Activated T-cell treated with anti-CD3 and anti-CD28 coated beads, Interleukin-2, amount 50 U/mL, for 72 hours (primary cell): ENCODE measurements at places on chromosomes 5 and 9. TPM values are rescaled to one million over a fixed set of nuclear protein-coding genes. Genes with fewer than 3 reads are reported as not detected.

DNA sequence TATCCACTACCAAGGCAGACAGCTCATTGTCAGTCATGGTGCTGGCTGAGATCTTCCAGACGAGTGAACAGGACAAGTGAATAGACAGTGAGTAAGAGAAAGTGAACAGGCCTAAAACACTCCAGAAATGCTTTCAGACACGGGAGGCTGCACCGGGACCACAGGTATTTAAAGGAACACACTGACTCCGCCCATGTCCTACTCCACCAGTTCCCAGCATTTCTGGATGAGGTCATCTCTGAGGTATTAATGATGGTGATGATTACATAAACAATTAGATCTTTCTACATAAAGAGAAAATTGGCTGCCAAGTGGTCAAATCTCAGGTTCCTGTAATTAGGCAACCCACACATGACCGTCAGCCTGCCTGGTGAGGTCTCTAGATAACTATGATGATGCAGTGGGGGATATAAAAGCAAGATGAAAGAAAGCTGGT lies at the start of gene ACTBL2:
Gene ACTBL2 (minus strand): TSS at position 141 of the 436 bp plus-strand sequence. CDS start 104 bp downstream, at position 37.
- DNase-seq, result no peak
- no peak within 1 kb of the TSS for H3K4me3 ChIP-seq
- H3K36me3 ChIP-seq, result no peaks in the 10 kb centered on the region
- peaks cover 6% of the 10 kb centered on the region for H3K27me3 ChIP-seq
- H3K4me1 ChIP-seq, result no peaks in the 10 kb centered on the region

DNA sequence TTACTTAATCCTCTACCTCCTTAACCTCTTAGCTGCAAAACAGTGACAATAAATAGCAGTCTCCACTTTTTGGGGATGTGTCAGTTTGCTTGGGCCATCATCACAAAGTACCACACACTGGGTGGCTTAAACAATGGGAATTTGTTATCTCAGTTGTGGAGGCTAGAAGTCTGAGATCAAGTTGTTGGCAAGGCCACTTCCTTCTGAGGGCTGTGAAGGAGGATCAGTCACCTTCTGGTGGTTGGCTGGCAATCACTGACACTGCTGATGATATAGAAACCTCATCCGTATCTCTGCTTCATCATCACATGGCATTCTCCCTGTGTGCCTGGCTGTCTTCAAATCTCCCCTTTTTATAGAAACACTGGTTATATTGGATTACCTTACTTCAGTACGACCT lies 187.1 kb upstream of the TBC1D2 start:
- H3K4me1 ChIP-seq, result no peaks in the 10 kb centered on the region
- H3K27me3 ChIP-seq, result peaks cover 19% of the 10 kb centered on the region
- no peaks in the 10 kb centered on the region for H3K36me3 ChIP-seq
- H3K4me3 ChIP-seq, result no peak overlapping the region
- no peak for DNase-seq

DNA sequence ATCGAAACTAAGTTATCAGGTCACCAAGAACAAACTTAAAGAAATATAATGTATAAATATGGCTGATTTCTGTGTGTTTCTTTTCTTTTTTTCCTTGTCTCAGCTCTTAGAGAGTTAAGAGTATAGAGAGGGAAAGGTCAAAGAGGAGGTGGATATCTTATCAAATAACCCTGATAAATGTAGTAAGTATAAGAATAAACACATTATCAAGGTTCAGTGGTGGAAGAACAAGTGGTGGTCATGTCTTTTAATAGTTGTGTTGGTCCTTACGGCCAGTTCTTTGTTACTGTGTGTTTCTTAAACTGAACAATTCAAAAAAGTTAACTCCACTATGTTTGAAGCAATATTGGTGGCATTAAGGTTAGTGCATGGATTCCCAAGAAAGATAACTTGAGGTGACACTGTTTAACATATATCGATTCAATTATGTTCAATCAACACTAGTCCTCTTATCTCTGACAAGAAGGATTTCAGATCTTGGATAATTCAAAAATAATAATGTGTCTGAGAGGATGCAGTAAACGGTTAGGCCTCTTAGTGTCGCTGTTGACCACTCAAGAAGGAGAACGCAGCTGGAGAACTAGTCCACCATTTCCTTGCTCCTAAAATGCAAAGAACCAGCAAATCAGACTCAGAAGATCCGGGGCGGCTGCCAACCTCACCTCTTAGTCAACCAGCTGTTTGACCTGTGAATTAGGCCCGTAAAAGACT lies at the start of gene PCDHGA3:
Gene PCDHGA3 (plus strand): TSS at position 588 of the 711 bp plus-strand sequence. CDS start 205 bp downstream, outside the sequence.
- H3K4me1 ChIP-seq, result no peaks in the 10 kb centered on the region
- DNase-seq, result no peak
- H3K36me3 ChIP-seq, result peaks cover 21% of the 10 kb centered on the region
- no peak within 1 kb of the TSS for H3K27ac ChIP-seq
- H3K4me3 ChIP-seq, result peak within 1 kb of the TSS; percentile 72

DNA sequence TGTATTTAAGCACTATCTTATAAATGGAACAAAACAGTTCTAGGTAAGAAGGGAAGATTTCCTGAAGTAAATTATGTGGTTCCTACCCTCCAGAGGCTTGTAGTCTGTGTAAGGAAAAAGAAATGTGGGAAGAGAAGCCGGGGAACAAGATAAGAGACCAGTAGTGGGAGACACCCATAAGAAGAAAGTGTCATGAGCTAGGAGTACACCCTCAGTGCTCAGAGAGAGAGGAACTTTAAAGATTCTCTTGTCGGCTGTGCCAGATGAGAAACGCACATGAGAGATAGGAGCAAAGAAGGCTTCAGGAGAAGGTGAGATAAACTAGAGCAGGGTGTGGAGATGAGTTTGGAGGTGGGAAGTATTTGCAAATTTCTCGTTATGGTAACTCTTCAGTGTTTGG lies 18.1 kb downstream of the SLC36A1 start:
- no peak for DNase-seq
- H3K27me3 ChIP-seq, result no peaks in the 10 kb centered on the region
- peak overlapping the region; percentile 10 for H3K27ac ChIP-seq
- no peak overlapping the region for H3K4me3 ChIP-seq
- H3K36me3 ChIP-seq, result peaks cover 4% of the 10 kb centered on the region

GRCh38 chr9:13992138-13993088 lies 321.5 kb downstream of the NFIB start:
- no peaks in the 10 kb centered on the region for H3K4me1 ChIP-seq
- H3K27ac ChIP-seq, result no peak overlapping the region
- H3K27me3 ChIP-seq, result no peaks in the 10 kb centered on the region
- H3K4me3 ChIP-seq, result no peak overlapping the region

- no peaks in the 10 kb centered on the region for H3K27me3 ChIP-seq
- no peak for DNase-seq
- no peaks in the 10 kb centered on the region for H3K4me1 ChIP-seq
- peaks cover 23% of the 10 kb centered on the region for H3K36me3 ChIP-seq
- H3K4me3 ChIP-seq, result no peak overlapping the region
Observed at GRCh38 chr9:114026335-114026734, 51.8 kb downstream of the AMBP start.

DNA sequence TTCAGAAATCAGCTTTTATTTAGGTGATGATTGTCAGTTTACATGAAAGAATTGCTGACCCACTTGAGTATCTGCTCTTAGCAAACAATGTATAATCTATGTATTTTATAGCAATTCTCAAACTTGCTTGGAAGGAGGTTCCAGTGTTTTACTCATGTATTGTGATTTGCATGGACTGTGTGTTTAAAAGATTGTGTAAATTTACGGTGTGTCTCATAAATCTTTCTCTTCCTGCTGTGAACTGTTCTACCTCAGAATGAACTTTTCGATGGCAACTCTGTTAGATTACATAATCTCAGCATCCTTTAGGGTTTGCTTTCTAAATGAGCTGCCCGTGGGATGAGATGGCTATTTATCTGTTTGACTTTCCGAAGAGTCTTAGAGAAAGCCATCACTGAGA lies 122.5 kb downstream of the MEF2C start:
- H3K4me3 ChIP-seq, result no peak overlapping the region
- no peaks in the 10 kb centered on the region for H3K36me3 ChIP-seq
- DNase-seq, result no peak
- H3K4me1 ChIP-seq, result no peaks in the 10 kb centered on the region
- peaks cover 36% of the 10 kb centered on the region for H3K27me3 ChIP-seq
- no peak overlapping the region for H3K27ac ChIP-seq

- no peak overlapping the region for H3K27ac ChIP-seq
- no peak for DNase-seq
- H3K36me3 ChIP-seq, result no peaks in the 10 kb centered on the region
- no peak overlapping the region for H3K4me3 ChIP-seq
Observed at GRCh38 chr9:106916466-106917235, 53.7 kb downstream of the ZNF462 start.

DNA sequence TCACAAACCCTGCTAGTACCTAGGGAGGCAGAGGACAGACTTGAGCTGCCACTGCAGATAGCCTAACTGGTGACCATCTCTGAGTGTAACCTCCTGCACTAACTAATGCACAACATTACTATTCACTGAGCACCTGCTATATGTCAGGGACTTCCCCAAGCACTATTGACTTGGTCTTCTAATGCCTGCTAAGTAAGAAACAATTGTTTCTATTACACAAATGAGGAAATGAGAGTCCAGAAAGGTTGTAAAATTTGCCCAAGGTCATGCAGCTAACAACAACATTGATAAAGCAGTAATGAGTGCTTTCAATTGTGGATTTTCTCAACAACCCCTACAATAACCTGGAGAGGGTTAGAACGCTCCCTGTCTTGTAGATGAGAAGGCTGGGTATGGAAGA lies 183.7 kb downstream of the ZNF462 start:
- H3K36me3 ChIP-seq, result no peaks in the 10 kb centered on the region
- DNase-seq, result no peak
- H3K4me3 ChIP-seq, result no peak overlapping the region
- no peak overlapping the region for H3K27ac ChIP-seq
- H3K4me1 ChIP-seq, result no peaks in the 10 kb centered on the region

GABRA1 gene
- total RNA-seq, result not detected

PCDHB10 gene
- not detected for total RNA-seq

SMIM33 gene
- 0.22 TPM for total RNA-seq

PAPPA gene
- total RNA-seq, result not detected

TXN gene
- total RNA-seq, result 295 TPM

PCDHAC1 gene
- not detected for total RNA-seq

CYFIP2 gene
- 288 TPM for total RNA-seq

FAM81B gene
- total RNA-seq, result not detected
